HS-5 (cell line): ENCODE measurements at places on chromosomes 5 and 9.

- DNase-seq = no peak
These were observed 178.3 kb downstream of the DNAH5 start for GRCh38 chr5:13766236-13766635.

DNA sequence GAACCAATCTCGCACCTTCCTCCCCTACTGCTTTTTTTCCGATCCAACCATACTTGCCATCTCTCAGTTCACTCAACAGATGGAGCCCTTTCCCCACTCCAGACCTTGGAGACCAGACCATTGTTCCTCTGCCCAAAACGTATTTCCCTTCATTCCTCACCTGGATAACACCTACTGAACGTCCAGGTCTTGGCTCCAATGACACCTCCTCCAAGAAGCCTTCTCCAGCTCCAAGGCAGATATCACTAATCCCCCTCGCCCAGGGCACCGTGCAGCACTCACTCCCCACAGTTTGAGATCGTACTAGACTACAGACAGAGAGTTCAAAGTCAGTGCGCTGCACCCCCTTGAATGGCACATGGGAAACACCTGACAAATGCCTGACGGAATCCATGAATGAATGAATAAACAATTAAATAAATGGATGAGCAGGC lies 47.1 kb upstream of the AKNA start:
- DNase-seq = no peak

DNA sequence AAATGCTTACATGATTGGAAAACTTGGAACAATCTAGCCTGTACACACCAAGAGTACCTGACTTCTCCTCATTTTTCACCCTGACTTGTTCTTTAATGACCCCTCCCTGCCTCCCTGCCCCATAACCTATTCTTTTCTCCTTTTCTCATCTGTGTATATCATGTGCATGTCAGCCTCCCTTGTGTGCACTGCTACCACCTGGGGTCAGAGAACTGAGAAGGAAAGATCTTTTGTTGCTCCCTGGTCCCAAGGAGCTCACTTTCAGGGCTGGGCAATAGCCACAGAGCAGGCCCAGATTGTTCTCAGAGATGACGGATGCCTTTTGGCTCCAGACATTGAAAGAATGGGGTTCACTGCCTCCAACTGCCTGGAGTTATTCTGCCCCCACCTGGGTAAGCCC lies 5.1 kb downstream of the MAP1B start:
- no peak for DNase-seq

DNA sequence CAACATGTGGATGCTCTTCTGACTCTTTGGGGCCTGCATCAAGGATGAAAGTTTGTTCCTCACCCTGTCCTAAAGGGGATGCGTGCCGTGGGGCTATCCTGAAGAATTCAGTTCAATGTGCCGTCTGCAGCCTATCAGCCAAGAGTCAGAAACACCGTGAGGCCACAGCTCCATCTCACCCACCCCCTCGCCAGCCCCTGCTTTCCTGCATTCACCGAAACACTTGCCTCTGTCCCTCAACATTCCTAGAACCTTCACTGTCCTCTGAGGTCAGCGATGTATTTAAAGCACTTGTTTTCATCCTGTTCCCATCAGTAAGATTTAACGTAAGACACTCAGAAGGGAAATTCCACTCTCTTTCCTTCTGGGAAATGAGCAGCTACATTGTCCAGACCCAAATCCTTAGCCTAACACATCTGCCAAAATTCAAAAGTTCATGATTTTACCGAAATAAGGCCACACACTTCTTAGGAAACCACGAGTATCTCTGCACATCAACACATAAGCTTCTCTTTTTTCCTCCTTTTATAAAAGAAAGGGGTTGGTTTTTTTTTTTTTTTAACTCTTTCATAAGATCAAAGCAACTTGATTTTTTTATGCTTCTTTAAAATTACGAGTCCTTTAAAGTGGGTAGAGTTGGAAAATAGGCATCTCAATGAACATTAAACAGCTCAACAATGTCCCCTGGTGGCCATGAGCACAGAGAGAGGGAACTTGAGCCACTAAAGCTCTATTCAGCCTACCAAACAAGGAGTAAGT lies 100.7 kb downstream of the SUSD1 start:
- peak; percentile 92 for DNase-seq

DNA sequence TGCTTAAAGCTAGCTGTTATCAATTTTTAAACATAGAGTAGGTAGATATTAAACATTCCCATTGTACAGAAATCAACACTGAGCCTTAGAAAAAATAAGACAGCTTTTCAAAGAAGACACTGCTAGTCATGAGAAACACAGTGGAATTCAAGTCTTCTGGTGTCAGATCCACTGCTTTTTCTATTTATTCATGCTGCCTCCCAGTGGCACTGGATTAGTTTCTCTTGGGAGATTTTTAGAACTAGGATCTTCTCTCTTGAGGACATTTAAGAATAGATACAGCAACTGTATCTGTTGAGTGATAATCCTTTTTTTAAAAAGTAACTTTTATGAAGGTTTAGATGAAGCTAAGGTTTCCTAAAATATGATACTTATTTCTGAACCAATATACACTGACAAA lies 1635.4 kb upstream of the C9orf72 start:
- no peak for DNase-seq

DNA sequence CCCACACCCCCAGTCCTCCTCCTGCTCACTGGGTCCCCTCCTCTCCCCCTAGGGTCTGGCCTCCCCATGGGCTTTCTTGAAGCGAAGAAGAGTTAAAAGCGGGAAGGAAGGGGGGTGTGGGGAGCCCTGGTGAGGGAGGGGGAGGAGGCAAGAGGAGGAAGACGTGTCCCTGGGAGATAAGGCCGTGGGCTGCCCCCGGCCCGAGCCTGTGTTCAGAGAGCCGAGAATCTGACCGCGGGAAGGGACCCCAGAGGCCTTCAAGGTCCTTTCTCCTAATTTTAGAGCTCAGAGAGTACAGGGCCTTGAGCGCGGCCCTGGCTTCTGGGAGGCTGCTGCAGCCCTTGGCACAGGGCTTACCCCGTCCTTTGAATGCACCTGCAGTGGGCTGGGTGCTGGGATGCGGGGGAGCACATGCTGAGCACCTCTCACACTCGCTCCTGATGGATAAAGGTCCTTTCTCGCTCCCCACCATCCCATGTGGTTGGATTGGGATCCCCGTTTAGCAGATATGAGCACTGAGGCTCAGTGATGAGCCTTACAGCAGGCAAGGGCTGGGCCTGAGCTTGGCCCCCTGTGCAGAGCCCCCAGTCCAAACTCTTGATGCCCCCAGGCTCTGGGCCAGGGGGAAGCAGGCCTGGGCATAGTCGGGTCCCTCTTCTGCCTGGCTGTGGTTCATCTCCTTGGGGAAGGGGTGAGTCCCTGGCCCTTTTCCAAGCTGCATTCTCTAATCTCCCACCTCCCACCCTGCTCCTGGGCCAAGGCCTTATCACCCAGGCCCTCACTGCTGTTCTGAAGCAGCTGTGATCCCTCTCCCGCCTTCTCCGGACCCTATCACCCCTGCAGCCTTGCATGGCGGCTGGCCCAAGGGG lies 5.9 kb downstream of the GFI1B start:
- no peak for DNase-seq

DNA sequence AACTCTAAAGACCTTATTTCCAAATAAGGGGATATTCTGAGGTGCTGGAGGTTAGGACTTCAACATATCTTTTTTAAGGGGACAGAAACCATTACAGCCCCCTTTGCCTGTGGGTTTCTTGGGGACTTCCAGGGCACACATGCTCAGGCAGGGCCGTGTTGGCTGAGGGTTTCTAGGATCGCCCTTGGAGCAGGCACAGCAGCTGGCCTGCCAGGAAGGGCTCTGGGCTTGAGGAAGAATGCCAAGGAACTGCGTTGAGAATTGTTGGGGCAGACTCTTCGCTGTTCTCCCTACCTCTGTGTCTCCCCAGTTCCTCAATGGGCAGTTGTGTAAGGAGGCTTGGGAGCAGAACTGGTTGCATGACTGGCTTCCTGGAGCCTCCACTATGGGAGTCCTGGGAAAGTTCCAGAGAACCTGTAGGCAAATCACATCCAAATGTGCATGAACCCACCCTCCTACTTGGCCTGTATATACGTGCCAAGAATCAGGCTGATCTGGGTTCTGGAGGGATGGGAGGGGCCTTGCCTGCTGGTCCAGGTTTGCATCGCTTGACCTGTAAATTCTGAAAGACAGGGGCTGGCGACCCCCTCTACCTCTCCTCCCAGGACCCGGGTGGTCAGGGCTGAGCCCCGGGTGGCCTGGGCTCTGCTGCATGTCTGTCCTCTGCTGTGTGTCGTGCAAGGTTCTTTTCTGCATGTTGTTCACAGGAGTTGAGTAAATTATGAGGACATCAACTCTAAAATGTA lies 65.5 kb downstream of the HSPA4 start:
- DNase-seq = no peak

- DNase-seq = no peak
These were observed 63.2 kb downstream of the NSG2 start for GRCh38 chr5:174108745-174109144.

- no peak for DNase-seq
These were observed 72.5 kb upstream of the MAP1B start for GRCh38 chr5:72034770-72035169.

- no peak for DNase-seq
These were observed 212.5 kb downstream of the COMMD10 start for GRCh38 chr5:116297296-116297814.

- DNase-seq = no peak
These were observed 31.7 kb upstream of the GRHPR start for GRCh38 chr9:37390759-37391158.

- no peak for DNase-seq
These were observed 139.7 kb downstream of the FBXO4 start for GRCh38 chr5:42064821-42065220.

- DNase-seq = no peak
These were observed 45.4 kb downstream of the SEMA4D start for GRCh38 chr9:89452561-89452960.

DNA sequence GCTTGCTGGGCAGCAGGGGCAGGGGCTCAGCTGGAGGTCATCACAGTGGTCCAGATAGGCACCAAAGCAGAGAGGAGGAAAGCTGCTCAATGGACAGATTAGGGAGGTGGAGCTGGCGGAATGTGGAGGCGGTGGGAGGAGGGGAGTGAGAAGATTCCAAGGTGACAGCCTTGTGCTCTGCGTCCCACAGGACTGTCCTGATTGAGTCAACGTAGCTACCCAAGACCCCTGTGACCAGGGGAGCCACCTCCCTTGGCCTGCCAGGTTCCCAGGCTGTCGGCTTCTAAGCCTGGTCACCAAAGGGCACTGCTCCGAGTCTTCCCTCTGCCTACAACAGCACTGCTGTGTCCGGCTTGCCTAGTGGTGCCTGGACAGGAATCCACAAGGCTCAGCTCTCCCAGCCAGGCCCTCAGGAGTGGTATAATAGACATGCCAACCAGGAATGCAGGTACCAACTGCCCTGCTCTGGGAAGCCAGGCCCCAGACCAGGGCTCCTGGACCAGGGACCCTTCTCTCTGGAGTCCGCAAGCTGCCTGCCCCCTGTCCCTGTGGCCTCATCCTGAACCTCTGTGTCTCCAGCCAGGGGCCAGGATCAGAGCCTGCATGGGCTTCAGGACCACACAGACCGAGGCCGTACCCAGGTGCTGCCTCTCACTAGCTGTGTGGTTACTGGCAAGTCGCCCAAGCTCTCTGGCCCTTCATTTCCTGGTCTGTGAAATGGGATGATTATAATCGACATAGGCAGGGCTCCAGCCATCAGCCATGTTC lies 67.9 kb downstream of the STK10 start:
- DNase-seq = no peak

- no peak for DNase-seq
These were observed 47.0 kb downstream of the KIF24 start for GRCh38 chr9:34282096-34282495.

DNA sequence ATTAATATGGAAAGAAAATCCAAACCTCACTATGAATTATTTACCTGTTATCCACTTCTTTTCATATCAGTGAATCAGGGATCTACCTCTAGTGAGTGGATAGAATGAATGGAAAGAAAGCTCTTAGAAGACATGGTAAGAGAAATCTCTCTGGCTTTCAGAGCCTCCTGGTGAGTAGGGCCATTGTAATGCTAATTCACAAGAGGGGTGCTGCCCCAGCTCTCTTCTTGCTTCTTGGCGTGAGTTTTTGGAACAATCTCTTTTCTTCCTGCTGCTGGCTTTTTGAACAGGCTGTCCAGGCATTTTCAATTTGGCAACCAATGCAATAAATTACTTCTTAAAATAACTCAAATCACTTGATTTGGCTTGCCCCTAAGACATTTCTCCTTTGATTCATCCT lies 49.9 kb upstream of the KCNN2 start:
- no peak for DNase-seq

- peak; percentile 85 for DNase-seq
These were observed 21.3 kb downstream of the NREP start for GRCh38 chr5:111735583-111736270.

- DNase-seq = no peak
These were observed 18.8 kb upstream of the HSD17B3 start for GRCh38 chr9:96320749-96321280.

DNA sequence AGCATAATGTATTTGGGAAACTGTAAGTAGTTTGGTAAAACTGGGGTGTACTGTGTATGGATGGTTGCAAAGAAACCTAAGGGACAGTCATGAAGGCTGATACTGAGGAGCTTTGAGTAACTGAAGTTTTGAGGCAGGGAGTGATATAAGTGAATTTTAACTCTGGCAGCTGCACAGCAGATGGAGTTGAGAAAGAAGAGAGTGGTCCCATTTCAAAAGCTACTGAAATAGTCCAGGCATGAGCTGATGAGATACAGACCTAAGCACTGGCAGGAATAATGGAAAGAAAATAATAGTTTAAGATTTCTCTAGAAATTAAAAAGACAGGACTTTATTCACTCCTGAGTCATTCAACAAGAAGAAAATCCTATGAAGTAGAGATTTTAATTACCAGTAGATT lies 232.0 kb downstream of the CHSY3 start:
- DNase-seq = no peak

GRCh38 chr5:178104492-178104891 lies 8.8 kb upstream of the N4BP3 start:
- no peak for DNase-seq

- DNase-seq = no peak
These were observed 598.3 kb downstream of the CCDC171 start for GRCh38 chr9:16150938-16151650.

DNA sequence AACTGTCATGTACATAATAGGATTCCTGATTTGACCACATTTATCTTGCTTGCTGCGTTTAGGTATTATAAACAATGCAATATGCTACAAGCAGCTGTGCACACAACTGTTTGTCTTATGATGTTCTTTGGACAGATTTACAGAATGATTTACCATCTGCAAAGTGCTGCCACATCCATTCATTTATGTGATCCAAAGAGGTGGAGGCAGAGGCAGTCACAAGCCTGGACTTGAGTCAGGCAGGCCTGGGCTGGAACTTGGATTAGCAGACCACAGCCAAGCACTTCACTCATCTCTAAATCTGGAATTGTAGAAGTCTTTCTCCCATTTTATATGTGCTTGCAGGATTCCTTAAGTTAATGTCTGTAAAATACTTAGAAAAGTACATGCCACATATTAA lies 149.0 kb downstream of the INSYN2B start:
- DNase-seq = no peak

- DNase-seq = no peak
These were observed 100.9 kb upstream of the IL6ST start for GRCh38 chr5:56095579-56096102.
